ENCODE measurements at places on chromosomes 5 and 9.

- no peak for DNase-seq
Measured at GRCh38 chr5:33556330-33557328, 115.9 kb downstream of the TARS1 start.

GRCh38 chr9:95820074-95820473 lies 55.4 kb upstream of the ERCC6L2 start:
- DNase-seq = no peak

GRCh38 chr9:398085-398484 lies 183.4 kb downstream of the DOCK8 start:
- no peak for DNase-seq

DNA sequence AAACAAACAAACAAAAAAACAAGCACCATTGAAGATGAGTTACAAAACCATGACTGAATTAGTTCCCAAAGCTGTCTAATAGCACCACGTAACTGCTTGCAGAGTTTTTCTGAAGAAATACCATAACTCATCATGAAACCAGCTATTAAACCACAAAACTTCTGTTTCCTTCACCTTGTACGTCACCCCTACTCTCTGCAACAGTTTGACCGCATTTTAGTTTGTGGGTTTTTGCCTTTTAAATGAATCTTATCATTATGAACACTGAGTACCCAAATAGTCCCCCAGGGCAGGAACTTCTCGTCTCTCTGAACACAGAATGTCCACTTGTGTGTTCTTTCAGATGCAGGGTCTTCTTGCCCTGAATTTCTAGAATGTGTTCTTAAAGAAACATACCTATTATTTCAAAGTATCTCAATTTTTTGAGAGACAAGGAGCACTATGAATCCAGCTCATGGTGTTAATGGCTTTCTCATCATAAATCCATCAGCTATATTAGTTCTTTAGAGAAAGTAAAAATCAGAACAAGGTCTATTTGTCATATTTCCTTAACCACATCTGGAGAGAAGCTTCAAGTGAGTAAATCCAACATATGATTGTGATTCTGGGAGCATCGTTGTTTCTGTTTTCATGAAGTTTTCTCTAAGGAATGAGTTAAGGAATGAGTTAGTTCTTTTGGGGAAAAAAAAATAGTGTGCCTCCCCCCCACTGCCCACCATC lies 210.6 kb downstream of the AUH start:
- no peak for DNase-seq

GRCh38 chr9:6564360-6564759 lies 81.2 kb downstream of the GLDC start:
- no peak for DNase-seq
